ENCODE measurements at places on chromosomes 2 and 18.

DNA sequence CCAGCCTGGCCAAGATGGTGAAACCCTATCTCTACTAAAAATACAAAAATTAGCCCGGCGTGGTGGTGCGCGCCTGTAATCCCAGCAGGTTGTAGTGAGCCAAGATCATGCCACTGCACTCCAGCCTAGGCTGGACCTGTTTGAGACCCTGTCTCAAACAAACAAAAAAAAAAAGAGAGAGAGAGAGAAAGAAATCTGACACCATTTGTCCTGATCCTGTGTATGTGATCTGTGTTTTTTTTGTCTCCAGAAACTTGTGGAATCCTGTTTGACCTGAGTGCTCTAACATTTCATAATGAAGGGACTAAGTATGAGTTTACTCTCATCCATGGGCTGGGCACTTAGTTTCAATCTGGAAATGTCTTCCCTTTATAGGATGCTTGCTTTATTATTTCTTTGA lies 6.4 kb upstream of the ITPRIPL1 start:
- no peak for DNase-seq

GRCh38 chr2:12990523-12990922 lies 273.8 kb downstream of the TRIB2 start:
- DNase-seq: no peak

DNA sequence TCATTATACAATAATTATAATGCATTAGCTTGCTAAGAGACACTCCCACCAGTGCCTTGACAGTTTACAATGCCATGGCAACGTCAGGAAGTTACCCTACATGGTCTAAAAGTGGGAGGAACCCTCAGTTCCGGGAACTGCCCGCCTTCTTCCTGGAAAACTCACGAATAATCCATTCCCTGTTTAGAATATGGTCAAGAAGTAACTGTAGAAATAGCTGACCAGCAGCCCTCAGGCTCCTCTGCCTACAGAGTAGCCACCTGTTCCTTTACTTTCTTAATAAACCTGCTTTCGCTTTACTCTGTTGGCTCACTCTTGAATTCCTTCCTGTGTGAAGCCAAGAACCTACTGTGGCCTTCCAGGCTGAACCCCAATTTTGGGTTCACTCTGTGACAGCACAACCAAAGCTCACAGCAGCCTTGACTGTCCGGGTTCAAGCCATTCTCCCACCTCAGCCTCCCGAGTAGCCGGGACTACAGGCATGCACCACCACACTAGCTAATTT lies 20.0 kb upstream of the PTPN2 start:
- DNase-seq: no peak

DNA sequence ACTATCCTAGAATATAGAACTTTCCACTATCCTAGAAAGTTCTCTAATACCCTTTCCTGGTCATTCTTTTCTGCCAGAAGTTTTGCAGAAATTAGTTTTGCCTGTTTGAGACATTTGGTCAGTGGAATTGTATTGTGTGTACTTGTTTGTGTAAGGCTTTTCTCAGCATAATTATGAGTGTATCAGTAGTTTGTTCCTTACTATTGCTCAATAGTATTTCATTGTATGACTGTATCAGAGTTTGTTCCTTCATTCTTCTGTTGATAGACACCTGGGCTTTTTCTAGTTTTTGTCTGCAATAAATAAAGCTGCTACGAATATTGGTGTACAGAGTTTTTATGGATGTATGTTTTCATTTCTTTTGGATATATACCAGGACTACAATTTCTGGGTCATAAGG lies 27.2 kb downstream of the CCDC138 start:
- no peak for DNase-seq

- DNase-seq: no peak
These were observed 498.4 kb downstream of the STK39 start for GRCh38 chr2:167749016-167749415.
